ENCODE measurements at places on chromosomes 3 and 15.

DNA sequence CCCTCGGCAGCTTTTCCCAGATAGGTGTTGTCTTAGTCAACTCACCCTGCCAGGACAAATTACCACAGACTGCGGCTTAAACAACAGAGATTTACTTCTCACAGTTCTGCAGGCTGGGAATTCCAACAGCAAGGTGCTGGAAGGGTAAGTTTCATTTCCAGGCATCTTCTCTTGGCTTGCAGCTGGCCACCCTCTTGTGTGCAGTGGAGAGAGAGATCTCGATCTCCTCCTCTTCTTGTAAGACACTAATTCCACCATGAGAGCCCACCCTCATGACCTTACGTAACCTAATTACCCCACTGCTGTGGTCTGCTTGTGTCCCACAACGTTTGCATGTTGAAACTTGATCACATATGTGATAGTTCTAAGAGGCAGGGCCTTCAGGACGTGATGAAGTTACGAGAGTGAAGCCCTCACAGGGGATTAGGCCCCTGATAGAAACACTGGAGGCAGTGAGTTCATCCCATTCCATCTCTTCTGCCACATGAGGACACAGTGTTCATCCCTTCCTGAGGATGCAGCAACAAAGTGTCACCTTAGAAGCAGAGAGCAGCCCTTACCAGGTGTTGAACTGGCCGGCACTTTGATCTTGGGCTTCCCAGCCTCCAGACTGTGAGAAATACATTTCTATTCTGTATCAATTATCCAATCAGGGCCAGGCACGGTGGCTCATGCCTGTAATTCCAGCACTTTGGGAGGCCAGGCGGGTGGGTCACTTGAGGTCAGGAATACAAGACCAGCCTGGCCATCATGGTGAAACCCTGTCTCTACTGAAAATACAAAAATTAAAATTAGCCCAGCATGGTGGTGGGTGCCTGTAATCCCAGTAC lies 247.7 kb downstream of the PLCL2 start:
- no peak for DNase-seq

- no peak for DNase-seq
These were observed 24.7 kb downstream of the LYSMD4 start for GRCh38 chr15:99708563-99708962.

- no peak for DNase-seq
These were observed 9.9 kb downstream of the C3orf22 start for GRCh38 chr3:126548556-126549466.

- DNase-seq, result no peak
These were observed 16.9 kb downstream of the CEP19 start for GRCh38 chr3:196694941-196695848.

- DNase-seq, result no peak
These were observed 89.7 kb upstream of the CMC1 start for GRCh38 chr3:28151608-28152228.

DNA sequence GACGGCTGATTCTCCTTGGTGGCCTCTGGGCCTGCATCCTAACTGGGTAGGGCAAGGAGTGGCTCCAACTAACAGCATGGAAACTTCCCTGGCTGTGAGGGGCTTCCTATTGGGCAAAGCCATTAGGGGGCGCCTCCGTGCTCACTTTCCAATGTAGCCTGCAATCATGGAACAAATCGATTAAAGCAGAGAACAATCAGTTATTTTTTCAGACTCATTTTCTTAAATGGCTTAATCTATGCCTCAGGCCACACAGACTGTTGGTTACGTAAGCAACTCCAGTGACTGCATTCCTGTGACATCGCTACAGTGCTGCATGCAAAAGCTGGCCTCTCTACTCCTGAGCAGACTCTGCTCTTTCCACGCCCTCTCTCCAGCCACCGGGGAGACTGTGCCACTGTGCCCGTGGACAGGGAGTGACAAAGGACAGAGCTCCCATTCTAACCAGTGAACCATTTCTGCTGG lies 278.9 kb downstream of the KLF13 start:
- no peak for DNase-seq

GRCh38 chr15:86854176-86854575 lies 774.5 kb downstream of the AGBL1 start:
- DNase-seq, result no peak

GRCh38 chr3:196553551-196553950 lies 14.8 kb downstream of the WDR53 start:
- DNase-seq, result no peak

DNA sequence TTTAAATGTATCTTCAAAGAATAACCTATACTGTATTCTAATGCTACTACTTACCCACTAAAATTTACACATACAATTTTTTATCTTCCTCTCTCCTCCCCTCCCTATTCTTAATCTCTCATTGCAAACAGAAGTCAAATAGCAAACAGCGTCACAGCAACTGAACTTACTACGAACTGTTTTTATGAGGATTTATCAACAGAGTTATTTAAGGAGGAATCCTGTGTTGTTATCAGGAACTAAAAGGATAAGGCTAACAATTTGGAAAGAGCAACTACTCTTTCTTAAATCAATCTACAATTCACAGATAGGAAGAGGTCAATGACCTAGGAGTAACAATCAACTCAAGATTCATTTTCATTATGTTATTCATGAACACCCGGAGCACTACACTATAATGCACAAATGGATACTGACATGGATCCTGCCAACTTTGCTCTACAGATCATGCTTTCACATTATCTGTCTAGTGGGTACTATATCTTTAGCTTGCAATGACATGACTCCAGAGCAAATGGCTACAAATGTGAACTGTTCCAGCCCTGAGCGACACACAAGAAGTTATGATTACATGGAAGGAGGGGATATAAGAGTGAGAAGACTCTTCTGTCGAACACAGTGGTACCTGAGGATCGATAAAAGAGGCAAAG lies 984 bp downstream of the FGF7 start:
- DNase-seq, result no peak

DNA sequence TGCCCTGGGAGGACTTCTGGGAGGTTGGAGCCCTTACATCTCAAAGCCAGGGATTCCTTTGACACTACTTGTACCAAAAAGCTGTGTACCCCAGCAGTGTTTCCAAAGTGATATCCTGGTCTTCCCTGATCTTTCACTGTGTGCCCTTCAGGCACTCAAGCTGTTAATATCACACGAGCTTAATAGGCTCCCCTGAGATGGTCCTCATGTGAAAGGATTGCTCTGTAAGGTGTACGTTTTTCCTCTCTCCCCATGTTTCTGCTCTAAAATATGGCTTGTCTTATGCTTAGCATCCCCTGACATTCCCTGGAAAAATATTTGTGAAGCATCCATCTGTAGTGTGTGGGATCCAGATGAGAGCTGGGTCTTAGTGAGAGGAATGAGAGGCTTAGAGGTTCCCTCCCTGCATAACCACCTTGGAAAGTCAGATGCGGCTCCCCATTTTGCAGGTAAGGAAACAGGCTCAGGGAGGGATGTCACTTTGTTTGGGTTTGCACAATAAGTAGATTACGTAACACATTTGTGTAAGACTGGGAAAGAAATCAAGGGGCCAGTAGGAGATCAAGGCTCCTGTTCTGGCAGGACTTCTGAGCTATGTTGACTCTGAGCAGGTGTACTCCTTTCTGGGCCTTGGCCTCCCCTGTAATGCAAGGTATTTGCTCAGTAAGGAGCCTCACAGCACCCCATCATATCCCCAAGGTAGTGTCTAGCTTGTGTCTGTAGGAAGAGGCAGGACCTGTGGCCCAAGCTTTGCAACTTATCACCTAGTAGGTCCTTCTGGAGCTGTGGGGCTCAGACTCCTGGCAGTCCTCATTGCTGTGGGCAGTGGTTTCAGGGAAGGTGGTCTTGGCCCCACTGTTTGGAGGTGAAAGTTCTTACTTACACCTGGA lies 667 bp upstream of the ACOX2 start:
- DNase-seq, result no peak

- no peak for DNase-seq
These were observed 302.5 kb upstream of the ATP11B start for GRCh38 chr3:182490596-182491491.

DNA sequence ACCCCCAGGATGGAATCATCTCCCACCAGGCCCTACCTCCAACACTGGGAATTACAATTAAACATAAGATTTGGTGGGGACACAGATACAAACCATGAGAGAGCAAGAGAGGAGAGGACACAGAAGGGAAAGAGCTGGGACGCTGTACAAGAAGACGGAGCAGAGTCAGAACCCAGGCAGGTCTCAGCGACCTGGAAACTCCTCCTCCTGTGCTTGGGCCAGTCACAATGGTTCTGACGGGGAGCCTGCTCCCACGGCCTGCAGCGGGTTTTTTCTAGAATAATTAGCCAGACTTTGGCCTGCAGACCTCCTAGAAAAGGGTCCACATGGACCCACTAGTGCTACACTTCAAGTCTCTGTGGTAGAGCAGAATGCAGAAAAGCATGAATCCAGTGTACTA lies 5.6 kb downstream of the SLC12A8 start:
- DNase-seq, result no peak

DNA sequence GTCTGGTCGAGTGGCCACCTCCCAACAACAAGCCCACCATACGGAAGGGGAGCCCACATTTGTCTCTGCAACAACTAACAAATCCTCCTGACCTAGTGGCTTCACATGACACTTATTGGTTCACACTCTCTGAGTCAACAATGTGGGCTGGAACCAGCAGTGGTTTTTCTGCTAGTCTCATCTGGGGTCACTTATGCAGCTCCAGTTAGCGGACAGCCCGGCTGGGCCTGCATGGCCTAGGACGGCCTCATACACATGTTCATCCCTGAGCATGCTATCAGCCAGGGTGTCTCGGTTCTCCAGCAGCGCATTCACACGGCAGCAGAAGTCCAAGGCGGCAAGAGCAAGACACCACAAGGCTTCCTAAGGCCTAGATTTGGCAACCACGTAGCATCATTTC lies 281.7 kb downstream of the XXYLT1 start:
- DNase-seq, result no peak

GRCh38 chr3:24601066-24601939 lies 106.7 kb upstream of the THRB start:
- DNase-seq, result no peak

DNA sequence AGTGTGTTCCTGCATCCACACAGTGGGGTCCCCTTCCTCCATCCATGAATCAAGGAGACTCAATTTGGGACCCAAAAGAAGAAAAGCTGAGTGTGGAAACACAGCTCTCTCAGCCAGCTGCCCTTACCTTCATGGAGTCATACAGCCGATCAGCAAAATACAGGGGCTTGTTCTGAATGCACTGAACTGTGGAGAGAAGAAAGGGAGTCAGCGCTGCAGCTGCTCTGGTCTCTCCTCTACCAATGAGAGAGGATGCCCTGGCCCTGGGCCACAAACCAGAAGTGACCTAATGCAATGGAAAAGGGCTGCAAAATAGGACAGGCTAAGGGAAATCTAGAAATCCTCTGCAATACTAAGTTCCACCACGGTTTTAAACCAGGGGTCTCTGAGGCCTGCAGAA lies 46.7 kb downstream of the ANXA2 start:
- DNase-seq, result no peak

- DNase-seq, result no peak
These were observed 168.5 kb downstream of the MECOM start for GRCh38 chr3:169494982-169495381.

DNA sequence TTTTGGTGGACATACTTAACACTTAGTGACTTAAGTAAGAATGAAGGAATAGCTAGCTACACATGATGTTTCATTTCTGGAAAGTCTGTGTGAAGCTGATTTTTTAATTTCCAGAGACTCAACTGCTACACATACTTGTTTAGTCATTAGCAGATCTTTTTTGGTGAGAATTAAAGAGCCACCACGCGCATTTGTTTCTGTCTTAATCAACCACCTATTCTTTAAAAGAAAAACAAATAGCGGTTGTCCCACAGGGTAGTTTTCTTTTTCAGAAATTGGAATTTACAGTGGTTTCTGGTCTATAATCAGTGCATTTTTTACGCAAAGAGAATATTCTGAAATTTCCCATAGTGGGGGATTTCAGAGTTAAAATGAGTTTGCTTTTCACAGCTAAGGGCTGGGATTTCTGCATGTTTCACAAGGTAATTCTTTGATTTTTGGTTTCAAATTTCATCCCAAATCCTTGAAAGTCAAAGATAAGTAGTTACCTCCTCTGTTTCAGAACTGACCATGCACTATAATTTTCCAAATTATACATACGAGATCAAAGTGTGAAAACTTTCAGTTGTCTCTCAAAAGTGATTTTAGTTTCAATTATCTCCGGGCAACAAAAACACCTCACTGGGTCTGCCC lies 631.0 kb upstream of the GRM7 start:
- no peak for DNase-seq

DNA sequence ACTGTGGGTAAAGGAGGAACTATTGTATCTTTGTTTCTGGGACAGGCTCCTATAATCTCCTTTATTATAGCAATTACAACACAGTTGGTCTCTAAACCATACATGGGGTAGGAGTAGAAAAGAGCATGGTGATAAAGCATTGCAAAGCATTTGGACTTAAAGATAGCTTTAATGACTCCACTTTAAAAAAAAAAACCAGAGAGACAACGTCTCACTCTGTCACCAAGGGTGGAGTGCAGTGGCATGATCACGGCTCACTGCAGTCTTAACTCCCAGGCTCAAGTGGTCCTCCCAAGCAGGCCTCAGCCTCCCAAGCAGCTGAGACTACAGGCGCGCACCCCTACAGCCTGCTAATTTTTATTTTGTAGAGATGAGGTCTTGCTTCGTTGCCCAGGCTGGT lies 68.2 kb downstream of the DENND4A start:
- DNase-seq, result no peak

GRCh38 chr3:14538451-14539088 lies 1.6 kb downstream of the GRIP2 start:
- DNase-seq, result no peak

DNA sequence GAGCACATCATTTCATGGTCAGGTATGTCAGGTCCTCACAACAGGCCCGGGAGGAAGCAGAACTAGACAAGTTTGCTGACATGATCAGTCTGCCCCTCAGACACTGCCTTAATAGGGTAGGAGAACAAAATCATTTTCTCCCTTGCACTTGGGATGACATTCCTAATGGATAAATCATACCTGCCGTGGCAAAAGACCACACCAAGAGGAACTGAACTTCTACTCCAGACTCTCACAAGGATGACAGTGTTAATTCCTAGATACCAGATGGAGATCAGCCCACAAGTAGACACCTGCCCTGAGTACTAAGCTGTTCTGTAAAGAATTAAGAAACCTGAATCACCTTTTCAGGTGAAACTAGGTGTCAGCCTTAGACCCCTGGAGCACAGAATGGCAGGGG lies 19.5 kb downstream of the SIAH2 start:
- no peak for DNase-seq

- DNase-seq, result no peak
These were observed 112.4 kb downstream of the ADAMTSL3 start for GRCh38 chr15:83766339-83766738.

DNA sequence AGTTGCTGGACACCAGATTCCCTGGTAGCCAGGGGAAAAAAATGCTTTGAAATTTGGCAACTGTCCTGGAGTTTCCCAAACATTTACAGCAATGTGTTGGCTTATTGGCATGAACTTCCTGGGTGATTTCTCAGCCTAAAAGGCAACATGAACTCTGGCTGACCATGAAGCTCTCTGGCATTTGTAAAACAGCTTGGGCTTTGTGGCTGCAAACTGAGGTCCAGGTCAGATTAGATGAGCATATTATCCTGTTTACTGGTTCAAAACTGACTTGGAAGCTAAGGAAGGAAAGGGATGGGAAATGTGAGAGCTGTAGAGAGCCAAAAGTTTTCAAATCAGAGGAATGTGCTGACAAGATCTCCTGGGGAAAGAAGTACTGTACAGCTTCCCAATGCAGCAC lies 139.0 kb downstream of the P3H2 start:
- DNase-seq, result no peak
